ENCODE measurements at places on chromosomes 4 and X.

DNA sequence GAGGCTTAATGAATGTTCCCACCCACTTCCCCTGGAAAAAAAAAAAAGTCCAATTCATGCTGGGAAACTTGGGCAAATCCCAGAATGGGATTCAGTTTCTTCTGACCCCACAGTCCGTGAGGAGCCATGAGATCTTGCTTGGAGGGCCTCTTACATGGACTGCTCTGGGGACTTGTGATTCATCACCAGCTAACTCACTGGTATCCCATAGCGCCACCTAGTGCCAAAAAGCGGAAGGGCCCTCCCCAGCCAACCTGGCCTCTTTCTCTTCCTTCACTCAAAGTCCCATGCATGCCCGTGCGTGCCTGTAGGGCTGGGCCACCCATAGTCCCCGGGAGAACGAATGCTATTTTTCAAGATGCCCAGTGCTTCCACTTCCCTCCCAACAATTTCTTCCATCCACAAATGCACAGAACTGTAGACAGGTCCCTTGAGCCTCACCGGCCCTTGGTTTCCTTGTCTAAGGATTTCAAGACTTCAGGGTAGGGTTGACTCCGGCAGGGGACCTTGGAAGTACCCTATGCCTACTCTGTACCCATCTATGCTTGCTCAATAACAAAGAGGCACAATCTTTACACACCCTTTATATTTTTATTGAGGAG is 5.1 kb downstream of the RTL5 start:
- DNase-seq: peak; percentile 78

GRCh38 chr4:76002176-76002575 is 5.1 kb downstream of the CXCL9 start:
- no peak for DNase-seq

GRCh38 chr4:172152284-172152683 is 339.1 kb downstream of the GALNTL6 start:
- no peak for DNase-seq

DNA sequence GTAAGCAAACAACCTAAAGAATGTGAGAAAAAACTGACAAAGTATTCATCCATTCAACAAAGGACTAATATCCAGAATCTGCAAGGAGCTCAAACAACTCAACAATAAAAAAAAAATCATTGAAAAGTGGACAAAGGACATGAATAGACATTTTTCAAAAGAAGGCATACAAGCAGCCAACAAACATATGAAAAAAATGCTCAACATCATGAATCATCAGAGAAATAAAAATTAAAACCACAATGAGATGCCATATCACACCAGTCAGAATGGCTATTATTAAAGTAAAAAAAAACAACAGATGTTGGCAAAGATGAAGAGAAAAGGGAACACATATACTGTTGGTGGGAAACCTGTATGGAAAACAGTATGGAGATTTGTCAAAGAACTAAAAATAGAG is 120.7 kb upstream of the ADGRL3 start:
- DNase-seq: no peak

- no peak for DNase-seq
Observed at GRCh38 chrX:78104447-78105176, 564 bp downstream of the PGK1 start.

DNA sequence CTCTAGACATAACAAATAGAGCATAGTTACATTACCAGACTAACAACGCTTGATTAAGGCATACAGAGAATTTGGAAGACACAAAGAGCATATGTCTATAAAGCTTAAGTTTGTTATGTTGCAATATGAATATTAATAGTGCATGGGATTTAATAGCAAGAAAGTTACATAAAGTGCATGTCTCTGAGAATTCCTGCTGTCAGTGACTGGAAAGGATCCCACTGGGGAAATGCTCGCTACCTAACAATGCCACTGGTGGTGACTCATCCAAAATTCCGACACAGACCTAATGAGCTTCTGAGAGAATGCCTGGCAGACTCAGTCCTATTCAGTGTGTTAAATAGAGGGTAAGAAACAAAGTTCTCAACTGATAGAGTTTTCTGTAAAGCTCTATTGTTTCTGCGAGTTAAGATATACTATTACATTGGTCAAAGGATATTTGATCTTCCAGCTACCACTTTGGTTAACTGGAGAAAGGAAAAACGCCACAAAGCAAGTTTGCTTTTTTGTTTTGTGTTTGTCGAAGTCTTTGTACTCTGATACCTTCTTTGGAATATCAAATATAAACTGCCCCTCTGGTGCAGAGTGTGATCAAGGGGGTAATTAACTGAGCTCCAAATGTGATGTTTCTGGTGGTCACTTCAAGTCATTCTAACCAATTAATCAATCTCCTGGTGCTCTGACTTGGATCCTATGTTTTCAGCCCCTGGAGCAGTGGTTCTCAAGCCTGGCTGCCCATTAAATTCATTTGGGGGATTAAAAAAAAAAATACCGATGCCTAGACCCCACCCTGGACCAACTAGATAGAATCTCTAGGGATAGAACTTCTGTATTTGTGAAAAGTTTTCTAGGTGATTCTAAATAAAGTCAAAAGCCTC is 107.9 kb downstream of the PALLD start:
- no peak for DNase-seq

Data from activated CD4-positive, alpha-beta T cell treated with anti-CD3 and anti-CD28 coated beads, Interleukin-2, amount 50 U/mL, for 4 hours (primary cell).